Activated T-helper 2 cell treated with anti-CD3 and anti-CD28 coated beads, Interferon-gamma antibody, Interleukin-2, Interleukin-4, amounts not matched to agents 10 μg/mL and 5 μg/mL and 100 μg/mL, durations not matched to agents 14 hours and 24 hours and 36 hours (primary cell): ENCODE measurements at places on chromosomes 1 and 21.

DNA sequence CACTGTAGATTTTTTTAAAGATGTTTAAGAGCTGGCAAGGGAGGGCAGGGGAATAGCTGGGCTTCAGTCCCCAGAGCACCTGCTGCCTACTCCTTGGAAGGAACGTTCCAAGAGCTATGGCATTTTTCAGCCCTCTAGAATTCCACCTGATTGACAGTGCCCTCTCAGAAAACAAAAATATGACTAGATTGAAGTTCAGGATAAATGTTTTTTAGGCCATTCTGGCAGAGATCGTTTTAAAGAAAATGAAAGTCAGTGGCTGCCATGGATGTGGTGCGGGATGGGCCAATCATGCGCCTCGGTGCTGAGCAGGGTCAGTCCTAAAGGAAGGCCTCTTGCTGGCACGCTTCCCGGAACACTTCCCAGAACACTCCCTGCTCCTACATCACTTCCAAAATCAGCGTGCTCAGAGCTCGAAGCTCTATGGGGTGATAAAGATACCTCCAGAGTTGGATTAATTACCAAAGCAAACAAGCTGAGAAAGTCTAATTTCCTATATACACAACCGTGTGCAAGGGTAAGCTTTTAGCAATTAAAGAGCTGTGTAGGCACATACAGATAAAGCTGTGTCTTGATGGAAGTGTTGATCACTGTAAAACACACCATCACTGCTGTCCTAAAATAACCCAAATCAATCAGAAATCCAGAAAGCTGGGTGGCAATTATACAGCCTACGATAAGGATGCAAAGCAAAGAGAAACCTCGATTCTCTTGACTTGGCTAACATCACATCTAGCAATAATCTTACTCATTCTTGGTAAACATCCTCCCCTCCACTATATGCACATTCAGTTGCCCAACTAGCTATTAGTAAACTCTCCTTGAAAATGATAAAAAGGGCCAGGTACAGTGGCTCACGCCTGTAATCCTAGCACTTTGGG lies 34.6 kb downstream of the TGFBR3 start:
- H3K4me1 ChIP-seq = peaks cover 1% of the 10 kb centered on the region
- DNase-seq = no peak
- H3K27ac ChIP-seq = no peak overlapping the region
- peaks cover 4% of the 10 kb centered on the region for H3K36me3 ChIP-seq

- H3K27me3 ChIP-seq = peaks cover 42% of the 10 kb centered on the region
- no peak for DNase-seq
- no peak overlapping the region for H3K27ac ChIP-seq
Measured at GRCh38 chr1:30830537-30830936, 73.0 kb upstream of the LAPTM5 start.

DNA sequence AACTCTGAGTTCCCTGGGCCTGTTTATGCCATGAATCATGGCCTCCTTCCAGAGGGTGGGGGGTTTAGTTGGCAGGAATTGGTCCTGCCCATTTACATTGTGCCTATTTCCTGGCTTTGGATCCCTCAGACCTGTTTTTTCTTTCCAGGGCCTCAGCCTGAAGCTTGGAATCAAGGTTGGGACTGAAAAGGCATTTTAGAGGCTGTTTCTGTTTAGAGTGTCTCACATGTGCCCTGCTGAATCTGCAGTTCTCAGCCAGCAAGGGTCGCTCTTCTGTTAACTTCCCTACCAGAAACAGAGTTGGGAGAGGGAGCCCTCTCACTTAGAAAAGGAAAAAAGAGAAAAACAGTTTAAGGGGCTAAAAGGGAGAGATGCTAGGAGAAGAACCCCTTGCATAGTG lies 191.1 kb downstream of the PTPRC start:
- H3K27ac ChIP-seq = no peak overlapping the region
- DNase-seq = no peak
- peaks cover 3% of the 10 kb centered on the region for H3K36me3 ChIP-seq
- peaks cover 2% of the 10 kb centered on the region for H3K27me3 ChIP-seq

DNA sequence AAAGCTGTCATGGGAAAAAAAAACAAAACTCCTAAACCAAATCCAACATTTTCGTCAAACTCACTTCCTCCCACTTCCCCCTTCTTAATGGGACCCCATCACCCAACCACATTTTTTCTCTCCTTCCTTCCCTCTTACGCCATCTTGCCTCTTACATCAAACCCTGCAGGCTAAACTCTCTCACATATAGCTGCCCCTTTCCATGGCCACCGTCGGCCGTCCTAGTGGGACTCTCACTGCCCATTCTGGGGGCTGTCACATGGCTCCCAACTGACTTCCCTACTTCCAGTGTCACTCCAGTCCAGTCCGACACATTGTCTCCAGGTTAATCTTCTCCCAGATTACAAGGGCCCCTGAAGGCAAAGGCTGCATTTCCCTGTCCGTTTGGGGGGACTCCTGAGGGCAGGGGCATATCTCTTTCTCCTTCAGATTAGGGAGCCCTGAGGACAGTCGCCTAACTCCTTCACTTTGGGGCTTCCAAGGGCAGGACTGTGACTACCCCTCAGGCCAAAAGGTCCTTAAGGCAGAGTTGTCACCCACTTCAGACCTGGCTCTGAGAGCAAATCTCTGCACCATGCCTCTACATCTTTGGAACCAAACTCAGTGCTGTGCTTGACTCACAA lies 658 bp downstream of the UBXN11 start:
- peak overlapping the region; percentile 93 for H3K27ac ChIP-seq
- no peaks in the 10 kb centered on the region for H3K36me3 ChIP-seq
- no peak for DNase-seq
- H3K4me3 ChIP-seq = peak overlapping the region; percentile 99
- H3K27me3 ChIP-seq = no peaks in the 10 kb centered on the region

DNA sequence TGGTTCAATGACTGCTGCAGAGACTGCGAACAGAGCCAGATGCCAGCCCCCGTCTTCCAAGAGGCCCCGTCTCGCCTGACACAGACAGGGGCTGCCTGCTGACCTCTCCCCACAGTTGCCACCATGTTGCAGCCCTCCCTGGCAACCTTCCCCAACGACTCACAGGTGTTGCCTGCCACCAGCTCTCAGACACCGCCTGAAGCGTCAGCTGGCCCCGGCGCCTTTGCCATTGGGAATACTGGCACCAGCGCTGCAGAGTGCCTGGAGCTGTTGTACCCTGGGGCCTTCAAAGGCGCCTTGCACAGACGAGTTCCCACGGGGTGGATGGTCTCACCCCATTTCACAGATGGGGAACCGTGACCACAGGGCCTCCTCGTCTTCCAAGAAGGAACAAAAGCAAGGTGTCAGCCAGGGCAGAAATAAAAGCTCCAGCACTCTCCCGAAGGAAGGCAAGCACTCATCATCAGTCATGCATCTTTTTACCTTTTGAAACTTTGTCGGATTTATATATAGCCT lies 167.0 kb downstream of the ADSS2 start:
- peaks cover 2% of the 10 kb centered on the region for H3K27me3 ChIP-seq
- no peak overlapping the region for H3K27ac ChIP-seq
- H3K36me3 ChIP-seq = no peaks in the 10 kb centered on the region
- H3K4me3 ChIP-seq = no peak overlapping the region
- no peak for DNase-seq

GRCh38 chr1:198677871-198678270 lies 39.0 kb downstream of the PTPRC start:
- H3K4me1 ChIP-seq = peaks cover 80% of the 10 kb centered on the region
- no peak for DNase-seq
- H3K36me3 ChIP-seq = peaks cover 58% of the 10 kb centered on the region
- peak overlapping the region; percentile 81 for H3K4me3 ChIP-seq
- H3K27ac ChIP-seq = peak overlapping the region; percentile 92

DNA sequence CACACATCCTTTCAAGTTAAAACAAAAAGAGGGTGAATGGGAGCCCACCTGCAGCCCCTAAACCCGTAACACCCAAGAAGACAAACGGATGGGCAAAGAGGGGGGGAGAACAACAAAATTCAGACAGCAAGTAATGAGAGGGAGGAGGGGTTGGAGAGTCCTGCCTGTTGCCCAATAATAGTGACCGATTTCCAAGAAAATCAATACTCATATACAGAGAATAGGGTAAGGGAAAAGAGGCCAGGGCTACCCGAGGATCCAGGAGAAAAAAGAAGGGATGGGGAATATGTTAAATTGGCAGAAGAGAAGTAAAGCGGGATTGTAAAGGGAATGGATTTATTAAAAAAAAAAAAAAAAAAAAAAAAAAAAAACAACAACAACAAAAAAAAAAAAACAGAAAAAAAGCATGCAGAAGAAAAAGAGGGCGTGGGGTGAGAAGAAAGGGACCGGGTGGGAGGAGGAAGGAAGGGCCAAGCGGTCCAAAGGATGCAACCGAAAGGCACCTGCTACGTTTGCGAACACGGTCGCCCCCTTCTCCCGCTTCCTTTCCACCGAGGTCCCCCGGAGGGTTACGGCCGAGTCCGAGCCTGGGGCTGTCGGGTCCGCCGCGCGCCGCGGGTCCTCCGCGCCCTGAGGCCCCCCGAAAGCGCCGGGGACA lies 930 bp downstream of the SLC30A10 start:
- H3K4me3 ChIP-seq = peak overlapping the region; percentile 68
- DNase-seq = no peak
- H3K4me1 ChIP-seq = peaks cover 9% of the 10 kb centered on the region

GRCh38 chr1:85582687-85583591 lies 2.4 kb downstream of the CCN1 start:
- no peak overlapping the region for H3K27ac ChIP-seq
- peaks cover 63% of the 10 kb centered on the region for H3K27me3 ChIP-seq
- H3K4me1 ChIP-seq = peaks cover 20% of the 10 kb centered on the region
- H3K36me3 ChIP-seq = no peaks in the 10 kb centered on the region
- H3K4me3 ChIP-seq = no peak overlapping the region

- peaks cover 2% of the 10 kb centered on the region for H3K4me1 ChIP-seq
- H3K27me3 ChIP-seq = no peaks in the 10 kb centered on the region
- H3K4me3 ChIP-seq = peak overlapping the region; percentile 67
- DNase-seq = peak; percentile 40
Measured at GRCh38 chr1:32612189-32612881, 38.0 kb downstream of the ZBTB8OS start.

GRCh38 chr1:44707959-44708831 lies 22.8 kb downstream of the RNU5D-1 start:
- peaks cover 15% of the 10 kb centered on the region for H3K27me3 ChIP-seq
- no peak for DNase-seq
- peak overlapping the region; percentile 47 for H3K4me3 ChIP-seq
- no peaks in the 10 kb centered on the region for H3K36me3 ChIP-seq
- peak overlapping the region; percentile 52 for H3K27ac ChIP-seq

- H3K4me1 ChIP-seq = peaks cover 35% of the 10 kb centered on the region
- no peaks in the 10 kb centered on the region for H3K27me3 ChIP-seq
- no peak overlapping the region for H3K4me3 ChIP-seq
- DNase-seq = no peak
- peak overlapping the region; percentile 42 for H3K27ac ChIP-seq
Measured at GRCh38 chr1:214637722-214638458, 34.9 kb downstream of the CENPF start.

- no peaks in the 10 kb centered on the region for H3K27me3 ChIP-seq
- H3K4me1 ChIP-seq = peaks cover 15% of the 10 kb centered on the region
- H3K4me3 ChIP-seq = peak overlapping the region; percentile 2
- peak overlapping the region; percentile 1 for H3K27ac ChIP-seq
Measured at GRCh38 chr1:169461390-169462000, 24.2 kb downstream of the SLC19A2 start.

- no peaks in the 10 kb centered on the region for H3K4me1 ChIP-seq
- no peaks in the 10 kb centered on the region for H3K36me3 ChIP-seq
- no peaks in the 10 kb centered on the region for H3K27me3 ChIP-seq
- no peak for DNase-seq
- no peak overlapping the region for H3K27ac ChIP-seq
- no peak overlapping the region for H3K4me3 ChIP-seq
Measured at GRCh38 chr21:29786496-29787360, 153.1 kb downstream of the GRIK1 start.

DNA sequence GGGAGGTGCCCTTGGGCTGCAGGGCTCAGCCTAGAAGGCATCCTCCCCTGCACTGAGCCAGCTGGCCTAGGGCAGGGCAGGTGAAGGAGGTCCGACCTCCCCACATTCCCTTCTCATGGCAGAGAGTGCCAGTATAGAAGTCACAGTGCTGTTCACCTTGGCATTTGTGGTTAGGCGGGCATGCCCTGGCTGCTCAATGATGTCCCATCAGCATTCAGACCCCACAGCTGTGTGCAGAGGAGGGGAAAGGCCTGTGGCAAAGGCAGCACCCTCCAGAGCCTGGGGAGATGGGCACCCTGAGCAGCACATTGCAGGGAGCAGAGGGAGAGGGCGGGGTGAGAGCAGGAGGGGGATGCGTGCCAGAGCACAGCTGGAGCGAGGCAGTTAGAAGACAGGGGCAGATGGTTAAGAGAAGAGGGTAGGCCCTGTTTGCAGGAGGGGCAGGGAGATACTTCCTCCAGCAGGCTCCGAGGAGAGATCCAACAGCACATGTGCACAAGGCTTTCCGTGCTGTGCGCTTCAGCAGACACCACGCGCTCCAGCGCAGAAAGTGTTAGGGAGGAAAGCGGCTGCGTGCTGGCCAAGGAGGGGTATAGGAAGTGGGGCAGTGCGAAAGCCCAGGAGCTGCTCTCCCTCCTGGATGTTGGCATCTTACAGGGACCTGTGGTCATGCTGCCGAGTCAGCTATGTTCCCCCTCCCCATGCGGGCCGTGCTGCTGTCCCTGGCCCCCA lies 43.7 kb upstream of the COL6A1 start:
- no peak for DNase-seq
- no peak overlapping the region for H3K27ac ChIP-seq
- no peak overlapping the region for H3K4me3 ChIP-seq
- no peaks in the 10 kb centered on the region for H3K36me3 ChIP-seq
- H3K4me1 ChIP-seq = no peaks in the 10 kb centered on the region

DNA sequence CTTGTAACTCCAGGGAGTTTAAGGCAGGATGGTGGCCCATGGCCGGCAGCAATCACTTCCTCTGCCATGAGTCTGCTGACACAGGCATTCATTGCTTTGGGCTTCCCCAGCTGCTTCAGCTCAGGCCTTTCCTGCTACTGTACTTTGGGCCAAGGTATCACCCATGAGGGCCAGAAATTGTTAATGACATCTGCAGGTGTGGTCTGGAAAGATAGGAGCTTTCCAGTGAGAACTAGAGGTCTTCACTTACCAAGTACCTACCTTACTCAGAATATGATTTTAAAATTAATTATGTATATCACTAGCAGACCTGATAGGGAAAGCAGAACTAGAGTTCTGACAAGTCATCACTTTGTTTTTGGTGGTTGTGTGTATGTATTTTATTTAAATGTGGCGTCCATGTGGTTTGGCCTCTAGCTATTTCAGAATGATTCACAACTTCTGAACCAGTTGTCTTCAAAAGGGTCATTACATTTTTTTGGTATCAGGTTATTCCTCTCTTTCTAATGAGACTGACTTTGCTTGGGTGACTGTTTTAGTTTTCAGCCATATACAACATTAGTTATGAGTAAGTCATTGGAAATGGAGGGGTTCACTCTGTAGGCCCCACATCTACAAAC lies 2.7 kb downstream of the RGL1 start:
- H3K27me3 ChIP-seq = peaks cover 13% of the 10 kb centered on the region
- no peaks in the 10 kb centered on the region for H3K36me3 ChIP-seq
- no peak for DNase-seq
- H3K4me1 ChIP-seq = peaks cover 17% of the 10 kb centered on the region
